ENCODE measurements at places on chromosomes 4 and X.

- no peak for DNase-seq
Measured at GRCh38 chrX:112844250-112844649, 3.6 kb upstream of the AMOT start.

DNA sequence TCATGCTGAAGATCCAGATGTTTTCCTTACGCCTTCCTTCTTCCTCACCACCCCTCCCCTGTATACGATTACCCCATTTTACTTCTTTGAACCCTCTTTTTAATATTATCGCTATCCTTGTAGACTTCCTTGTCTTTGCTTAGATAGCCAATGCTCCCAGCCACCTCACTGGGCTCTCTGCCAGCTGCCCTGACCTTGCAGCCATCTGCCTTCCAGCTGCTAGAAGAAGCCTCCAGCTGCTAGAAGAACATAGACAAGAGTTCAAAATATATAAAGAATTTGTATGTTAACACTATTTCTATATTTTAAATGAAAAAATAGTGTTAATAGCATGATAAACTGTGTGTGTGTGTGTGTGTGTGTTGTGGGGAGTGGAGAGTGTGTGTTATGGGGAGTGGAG lies 374.7 kb downstream of the ANKRD50 start:
- no peak for DNase-seq

DNA sequence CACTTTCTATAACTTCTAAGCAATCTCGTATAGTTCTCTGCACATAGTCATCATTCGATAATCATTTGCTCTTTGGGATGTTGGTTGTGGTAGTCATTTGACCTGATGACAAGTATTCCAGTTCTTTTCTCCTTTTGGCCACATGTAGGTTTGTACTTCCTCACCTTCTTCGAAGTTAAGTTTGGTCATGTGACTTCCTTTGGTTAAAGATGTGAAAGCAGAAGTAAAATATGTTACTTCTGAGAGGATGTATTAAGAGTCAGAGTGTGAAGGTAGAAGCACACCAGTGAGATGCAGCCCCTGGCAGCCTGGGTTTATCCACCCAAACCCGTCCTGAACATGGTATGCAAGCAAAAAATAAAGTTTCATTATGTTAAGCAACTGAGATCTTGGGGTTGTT lies 48.9 kb upstream of the ZNF518B start:
- no peak for DNase-seq

- no peak for DNase-seq
Measured at GRCh38 chr4:182642831-182643230, 274.4 kb downstream of the DCTD start.

DNA sequence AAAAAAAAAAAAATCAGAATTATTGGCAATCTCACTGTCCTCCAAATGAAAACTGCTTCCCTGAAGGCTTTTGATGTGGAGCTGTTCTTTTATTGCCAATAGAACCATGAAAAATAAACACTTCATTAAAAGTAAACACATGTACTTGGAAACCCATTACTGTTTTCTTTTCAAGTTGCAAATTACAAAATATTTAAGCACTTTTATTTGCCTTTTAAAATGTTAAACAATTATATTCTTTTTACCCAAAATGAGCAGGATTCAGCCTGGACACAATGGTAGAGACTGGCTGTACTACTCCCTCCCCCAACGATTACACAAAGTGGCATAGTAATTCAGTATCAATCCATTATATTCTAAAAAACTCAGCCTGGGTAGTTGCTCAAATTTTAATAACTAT lies 60.9 kb downstream of the SH2D1A start:
- no peak for DNase-seq

GRCh38 chrX:30653415-30654131 lies at the start of gene GK:
Gene GK (plus strand): TSS chrX:30653423. CDS start chrX:30653538, 115 bp downstream.
- DNase-seq: peak; percentile 24

GRCh38 chr4:36677112-36677511 lies 395.7 kb downstream of the DTHD1 start:
- no peak for DNase-seq

DNA sequence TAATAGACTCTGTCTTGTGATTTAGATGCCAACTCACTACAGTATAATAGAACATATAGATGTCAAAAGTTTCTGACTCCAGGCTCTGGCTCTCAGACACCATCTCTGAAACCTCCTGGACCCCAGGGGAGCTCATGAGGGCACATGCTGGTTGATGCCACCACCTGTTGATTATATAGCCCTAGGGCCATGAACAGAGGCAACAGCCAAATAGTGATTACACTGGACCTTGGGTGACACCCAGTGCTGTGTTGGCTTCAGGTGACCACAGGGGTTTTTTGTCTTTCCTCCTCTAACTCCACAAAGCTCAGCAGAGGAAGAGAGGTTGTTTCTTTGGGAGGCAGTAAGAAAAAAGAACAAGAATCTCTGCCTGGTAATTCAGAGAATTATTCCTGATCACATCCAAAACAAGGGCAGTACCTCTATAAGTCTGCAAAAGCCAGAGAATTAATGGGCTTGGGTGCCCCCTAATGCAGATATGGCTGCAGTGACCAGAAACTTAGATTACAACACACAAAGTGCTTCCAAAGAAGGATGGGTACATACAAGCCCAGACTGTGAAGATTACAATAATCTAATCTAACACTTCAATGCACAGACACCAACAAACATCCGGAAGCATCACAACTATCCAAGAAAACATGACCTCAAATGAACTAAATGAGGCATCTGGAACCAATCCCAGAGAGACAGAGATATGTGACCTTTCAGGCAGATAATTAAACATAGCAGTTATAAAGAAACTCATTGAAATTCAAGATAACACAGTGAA lies 1920.6 kb downstream of the ARAP2 start:
- no peak for DNase-seq

- DNase-seq: no peak
Measured at GRCh38 chr4:137660211-137660610, 127.9 kb upstream of the PCDH18 start.

GRCh38 chr4:81214144-81214880 lies 710 bp downstream of the PRKG2 start:
- DNase-seq: no peak

- DNase-seq: no peak
Measured at GRCh38 chrX:18290200-18290599, 64.3 kb downstream of the SCML2 start.

DNA sequence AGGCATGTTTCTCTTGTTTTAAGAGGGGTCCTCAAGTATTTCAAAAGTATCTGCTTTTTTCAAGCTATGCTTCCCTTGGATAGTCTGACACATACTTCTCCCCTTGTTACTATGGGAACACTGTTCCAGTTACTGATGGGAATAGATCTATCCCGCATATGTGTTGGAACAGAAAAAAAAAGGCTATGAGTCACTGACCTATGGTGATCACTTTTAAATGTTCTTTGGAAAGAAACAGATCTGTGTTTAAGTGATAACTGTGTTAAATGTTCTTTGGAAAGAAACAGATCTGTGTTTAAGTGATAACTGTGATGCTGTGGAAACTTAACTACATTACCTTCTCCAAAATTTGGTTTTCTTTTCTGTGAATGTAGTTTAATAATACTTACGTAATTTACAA lies 303.2 kb downstream of the TEX13C start:
- DNase-seq: no peak

GRCh38 chr4:112386071-112386470 lies 88.9 kb downstream of the ALPK1 start:
- no peak for DNase-seq

- peak; percentile 76 for DNase-seq
Measured at GRCh38 chr4:37890801-37891259, at the start of gene TBC1D1. Gene TBC1D1 (plus strand): TSS chr4:37891084. CDS start chr4:37902096, 11,012 bp downstream.
